ENCODE measurements at places on chromosomes 13 and 19.

DNA sequence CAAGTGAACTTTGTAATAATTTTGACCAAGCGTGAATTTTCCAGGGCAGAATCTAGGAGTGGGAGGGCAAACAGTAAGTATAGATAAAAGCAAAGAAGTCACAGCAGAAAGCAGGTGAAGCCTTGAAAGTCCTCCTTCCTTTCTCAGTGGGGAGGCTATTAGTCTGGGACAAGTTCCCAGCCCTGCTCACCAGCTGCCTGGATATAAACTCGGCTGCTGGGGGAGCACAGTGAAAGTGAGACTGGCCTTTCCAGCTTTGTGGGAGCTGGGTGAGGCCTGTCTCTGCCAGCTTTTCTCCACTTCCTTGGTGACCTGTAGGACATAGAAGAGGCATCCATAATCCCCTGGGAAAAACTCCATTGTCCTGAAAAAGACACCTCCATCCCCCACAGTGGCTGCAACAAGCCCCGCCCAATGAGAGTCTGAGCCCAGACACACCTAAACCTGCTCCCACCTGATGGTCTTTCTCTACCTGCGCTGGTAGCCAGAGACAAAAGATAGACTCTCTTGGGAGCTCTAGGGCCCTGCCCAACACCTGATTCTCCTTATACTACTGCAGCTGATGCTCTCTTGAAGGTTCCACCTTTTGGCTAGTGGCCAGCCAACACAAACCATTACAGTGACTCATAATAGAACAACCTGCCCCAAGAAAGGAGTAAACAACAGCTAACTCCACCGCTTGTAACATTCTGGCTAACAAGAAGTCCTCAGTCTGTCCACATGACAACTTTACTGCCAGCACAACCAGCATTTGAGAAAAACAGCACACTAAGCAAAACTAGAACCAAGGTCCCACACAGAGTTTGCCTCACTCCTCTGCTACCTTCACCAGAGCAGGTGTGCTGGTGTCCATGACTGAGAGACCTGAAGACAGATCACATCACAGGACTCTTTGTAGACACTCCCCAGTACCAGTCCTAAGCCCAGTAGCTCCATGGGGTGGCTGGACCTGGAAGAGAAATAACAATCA lies 252.2 kb upstream of the SLITRK6 start:
- no peak for DNase-seq

- DNase-seq: peak; percentile 82
Measured at GRCh38 chr19:1082165-1082927, 12.8 kb downstream of the POLR2E start.

DNA sequence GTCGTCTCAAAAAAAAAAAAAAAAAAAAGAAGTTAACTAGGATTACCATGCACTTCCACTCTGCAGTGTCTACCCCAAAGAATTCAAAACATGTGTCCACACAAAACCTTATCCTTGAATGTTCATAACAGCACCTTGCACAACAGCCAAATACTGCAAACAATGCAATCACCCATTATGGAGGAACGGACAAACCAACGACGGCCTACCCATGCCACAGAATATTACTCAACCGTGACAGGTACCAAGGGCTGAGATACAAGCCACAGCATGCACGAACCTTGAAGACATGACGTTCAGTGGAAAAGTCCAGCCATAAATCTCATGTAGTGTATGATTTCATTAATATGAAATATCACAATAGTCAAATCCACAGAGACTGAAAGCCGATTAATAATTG lies 3.0 kb upstream of the SHISA7 start:
- peak; percentile 35 for DNase-seq

GRCh38 chr19:39405958-39406655 lies 540 bp upstream of the ZFP36 start:
- DNase-seq: no peak

DNA sequence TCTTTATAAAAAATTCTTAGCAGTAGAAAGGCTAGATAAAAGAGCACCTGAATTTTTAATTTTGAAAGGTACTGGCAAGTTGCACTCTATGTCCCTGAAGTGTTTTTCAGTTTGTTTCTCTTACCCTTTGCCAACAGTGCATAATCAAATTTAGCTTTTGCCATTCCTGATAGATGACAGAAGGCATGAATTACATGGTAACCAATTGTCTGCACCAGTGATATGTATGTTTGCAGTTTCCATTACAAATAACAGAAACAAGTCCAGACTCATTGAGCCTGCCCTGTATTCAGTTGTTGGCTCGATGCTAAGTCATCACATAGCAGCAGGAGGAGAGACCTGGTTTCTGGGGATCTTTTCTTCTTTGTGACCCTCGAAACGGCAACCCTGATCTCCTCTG lies 309.8 kb downstream of the DNAJC15 start:
- no peak for DNase-seq

DNA sequence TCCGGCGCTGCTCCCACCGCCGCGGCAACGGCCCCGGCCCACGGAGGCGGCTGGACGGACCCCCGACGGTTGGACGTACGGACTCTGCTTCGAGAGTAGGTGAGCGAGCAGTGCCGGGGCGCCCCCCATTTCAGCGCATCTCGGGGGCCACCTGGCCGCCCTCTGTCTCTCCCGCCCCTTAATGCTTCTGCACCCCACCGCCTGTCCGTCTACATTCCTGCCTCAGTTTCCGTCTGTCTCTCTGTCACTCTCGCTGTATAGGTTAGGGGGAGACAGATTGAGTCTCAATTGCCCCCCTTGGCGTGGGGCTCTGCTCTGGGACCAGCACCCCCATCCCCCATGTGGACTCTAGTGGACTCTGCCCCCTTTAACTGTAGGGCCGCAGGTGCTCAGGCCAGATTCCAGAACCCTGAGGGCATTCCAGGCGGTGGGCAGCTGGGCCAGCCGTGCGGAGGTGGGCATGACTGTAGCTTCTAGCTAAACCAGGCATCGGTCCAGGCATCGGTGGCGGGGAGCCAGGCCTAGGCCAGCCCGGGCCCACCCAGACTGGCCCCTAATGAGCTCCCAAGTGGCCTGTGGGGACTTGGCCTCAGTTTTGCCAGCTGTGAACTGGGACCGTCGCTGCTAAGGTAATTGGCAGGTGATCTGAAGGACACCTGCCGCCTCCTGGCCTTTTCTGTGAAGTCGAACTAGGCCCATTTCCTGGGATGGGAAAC lies 373 bp downstream of the TNFAIP8L1 start:
- DNase-seq: no peak

- peak; percentile 22 for DNase-seq
Measured at GRCh38 chr19:39052243-39052746, 19.9 kb upstream of the FBXO27 start.
